ENCODE measurements at places on chromosomes 6 and 20.

DNA sequence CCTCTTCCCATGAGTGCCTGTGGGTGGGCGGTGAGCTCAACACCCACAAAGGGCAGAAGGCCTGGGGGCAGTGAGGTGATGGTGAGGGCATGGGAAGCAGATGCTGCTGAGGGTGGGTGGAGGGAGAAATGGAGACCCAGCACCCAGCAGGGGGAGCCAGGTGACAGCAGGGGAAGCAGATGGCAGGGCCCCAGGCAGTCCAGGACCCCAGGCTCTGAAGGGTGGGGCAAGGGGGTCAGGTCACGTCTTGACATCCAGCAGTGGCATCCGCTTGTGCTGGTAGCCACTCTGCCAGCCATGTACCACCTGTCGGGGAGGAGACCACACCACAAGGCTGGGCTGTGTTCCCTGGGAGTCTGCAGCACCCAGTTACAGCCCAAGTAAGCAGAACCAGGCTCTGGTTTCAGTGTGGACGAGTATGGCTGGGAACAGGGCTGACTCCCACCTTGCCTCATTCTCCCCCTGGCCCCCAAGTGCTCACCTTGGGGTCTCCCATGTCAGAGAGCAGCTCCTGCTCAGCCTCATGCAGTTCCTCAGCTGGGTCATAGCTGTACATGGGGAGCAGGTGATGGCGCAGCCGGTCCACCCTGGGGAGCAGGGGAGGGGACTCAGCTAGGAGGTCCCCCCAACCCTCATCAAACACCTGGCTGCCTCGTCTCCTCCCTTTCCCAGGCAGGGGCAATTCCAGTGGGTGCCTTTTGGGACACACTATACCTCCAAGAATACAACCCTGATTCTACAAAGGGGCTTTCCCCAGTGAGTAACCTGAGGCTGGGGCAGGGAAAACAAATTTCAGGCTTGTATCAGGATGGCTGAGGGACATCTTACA, 2.0 kb downstream of the SMIM29 start:
- DNase-seq: peak; percentile 61

- no peak for DNase-seq
Observed at GRCh38 chr6:32610682-32611296, 21.1 kb upstream of the HLA-DRB1 start.

DNA sequence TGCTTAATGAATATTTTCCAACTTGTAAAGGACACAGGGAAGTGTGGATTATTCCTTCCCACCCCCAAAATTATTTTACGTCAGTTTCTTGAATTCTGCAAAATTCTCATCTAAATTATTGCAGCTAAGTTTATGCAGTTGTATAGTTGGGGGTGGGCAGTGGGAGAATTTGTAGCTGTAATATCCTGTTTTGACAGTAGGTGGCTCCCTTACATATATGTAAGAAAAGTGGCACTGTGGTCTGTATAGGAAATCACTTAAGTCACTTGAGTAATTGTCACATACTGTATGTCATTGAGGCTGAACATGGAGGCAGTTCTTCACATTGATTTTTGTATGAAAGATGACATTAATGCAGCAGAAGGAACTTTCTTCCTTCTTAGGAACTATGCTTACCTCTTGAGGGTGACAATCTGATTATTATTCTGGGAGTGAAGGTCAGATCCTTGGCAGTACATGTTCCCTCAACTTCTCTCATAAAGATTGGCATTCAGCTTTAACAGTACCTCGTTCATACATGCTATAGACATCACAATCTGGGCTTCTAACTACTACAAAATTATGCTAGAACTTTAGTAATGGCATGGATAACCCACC, 14.6 kb upstream of the CFAP206 start:
- DNase-seq: peak; percentile 67

- DNase-seq: no peak
Observed at GRCh38 chr6:39301606-39302005, 12.6 kb downstream of the KCNK17 start.
